ENCODE measurements at places on chromosomes 16 and 17. TPM values are rescaled to one million over a fixed set of nuclear protein-coding genes. Genes with fewer than 3 reads are reported as not detected.

The RHBDL1 gene
- 8.2 TPM for total RNA-seq

The OR1F1 gene
- not detected for total RNA-seq

The SEZ6 gene
- total RNA-seq: 6.7 TPM

GRCh38 chr16:85652431-85653221 lies 36.1 kb downstream of the GINS2 start:
- peak; percentile 80 for DNase-seq
- no peaks in the 10 kb centered on the region for H3K36me3 ChIP-seq

DNA sequence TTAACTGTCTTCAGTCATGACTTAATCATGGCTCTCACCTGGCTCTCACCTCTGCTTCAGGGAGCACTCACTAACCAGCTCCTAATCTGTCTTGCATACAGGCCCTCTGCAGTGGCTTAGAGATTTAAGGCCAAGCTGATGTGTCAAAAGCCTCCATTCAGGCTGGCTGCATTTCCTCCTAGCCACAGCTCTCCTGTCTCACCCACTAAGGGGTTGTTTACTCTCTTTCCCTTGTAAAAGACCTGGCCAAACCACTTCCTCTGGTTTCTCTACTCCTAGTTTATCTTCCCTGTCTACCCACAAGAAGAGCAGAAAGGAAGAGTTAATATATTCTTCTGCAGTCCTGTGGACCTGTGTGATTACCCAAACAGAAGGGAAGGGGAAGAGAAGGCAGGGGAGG lies 9.3 kb upstream of the ASIC2 start:
- H3K36me3 ChIP-seq: no peaks in the 10 kb centered on the region
- no peak overlapping the region for H3K27ac ChIP-seq
- no peaks in the 10 kb centered on the region for H3K4me1 ChIP-seq
- H3K4me3 ChIP-seq: no peak overlapping the region
- peaks cover 3% of the 10 kb centered on the region for H3K27me3 ChIP-seq

DNA sequence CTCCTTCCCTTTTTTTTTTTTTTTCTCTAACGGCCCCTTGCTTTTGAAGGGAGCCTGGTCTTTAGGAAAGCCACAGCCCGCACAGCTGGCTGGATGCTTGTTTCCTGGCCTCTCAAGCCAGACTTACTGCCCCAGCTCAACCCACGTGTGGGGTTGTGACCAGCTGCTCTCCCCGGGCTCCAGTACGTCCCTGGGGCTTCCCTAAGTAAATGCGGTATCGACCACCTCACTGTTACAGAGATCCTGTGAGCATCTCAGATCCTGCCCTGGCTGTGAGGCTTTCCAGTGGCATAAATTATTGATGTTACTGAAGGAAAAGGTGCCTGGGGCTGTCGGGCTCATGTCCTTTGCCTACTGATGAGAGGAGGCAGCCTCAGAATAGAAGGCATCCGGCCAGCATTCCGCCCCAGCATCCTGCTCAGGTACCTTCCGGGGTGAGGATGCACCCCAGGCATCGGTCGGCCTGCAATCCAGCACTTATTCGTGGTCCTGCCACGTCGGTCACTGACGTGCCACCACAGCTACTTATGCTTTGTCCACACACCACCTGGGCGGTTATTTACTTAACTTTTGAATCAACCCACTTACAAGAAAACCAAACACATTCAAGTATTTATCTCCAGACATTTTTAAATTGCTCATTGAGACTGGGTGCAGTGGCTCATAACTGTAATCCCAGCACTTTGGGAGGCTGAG lies 9.6 kb downstream of the GPRC5B start:
- peaks cover 6% of the 10 kb centered on the region for H3K36me3 ChIP-seq
- H3K27ac ChIP-seq: peak overlapping the region; percentile 1
- peaks cover 12% of the 10 kb centered on the region for H3K27me3 ChIP-seq
- H3K4me1 ChIP-seq: peaks cover 32% of the 10 kb centered on the region
- peak overlapping the region; percentile 2 for H3K4me3 ChIP-seq

DNA sequence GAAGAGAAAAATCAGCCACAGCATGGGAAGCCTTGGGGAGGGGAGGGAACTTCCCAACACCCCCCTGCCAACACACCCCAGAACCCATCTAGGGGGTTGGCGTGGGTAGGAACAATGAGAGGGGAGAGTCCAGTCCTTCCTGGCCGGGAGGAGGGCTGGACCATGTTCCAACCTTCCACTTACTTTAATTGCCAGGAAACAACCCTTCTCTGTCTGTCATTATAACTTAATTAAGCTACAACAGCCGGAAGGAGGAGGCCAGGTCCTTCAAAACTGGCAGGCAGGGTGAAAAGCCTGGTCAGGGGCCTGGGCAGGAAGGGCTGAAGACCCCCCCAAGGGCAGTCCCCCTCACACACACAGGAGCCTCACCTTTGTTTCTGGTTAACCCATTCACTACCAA lies 447.0 kb downstream of the SOX9 start:
- no peak overlapping the region for H3K4me3 ChIP-seq
- no peaks in the 10 kb centered on the region for H3K36me3 ChIP-seq
- no peak overlapping the region for H3K27ac ChIP-seq
- H3K4me1 ChIP-seq: peaks cover 11% of the 10 kb centered on the region
- H3K27me3 ChIP-seq: peaks cover 7% of the 10 kb centered on the region

The SHBG gene
- total RNA-seq: not detected

The FOXO3B gene
- 31.4 TPM for total RNA-seq

DNA sequence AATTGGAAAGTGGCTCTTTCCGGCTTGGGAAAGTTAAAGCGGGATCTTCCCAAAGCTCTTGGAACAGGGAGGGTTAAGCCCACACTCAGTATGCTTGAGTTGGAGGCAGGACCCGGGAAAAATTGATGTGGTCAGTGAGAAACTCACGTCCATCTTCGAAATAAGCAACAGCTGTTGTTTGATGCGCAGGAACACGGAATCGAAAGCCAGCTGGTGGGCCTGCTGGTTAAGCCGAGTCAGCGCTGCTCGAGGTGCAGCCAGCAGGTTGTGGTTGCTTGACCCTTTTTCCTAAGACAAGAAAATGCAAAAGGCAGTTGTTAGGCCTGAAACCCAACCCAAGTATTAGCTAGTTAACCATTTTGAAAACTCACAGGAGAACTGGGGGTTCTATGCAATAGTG lies 49.4 kb downstream of the COG7 start:
- H3K4me1 ChIP-seq: peaks cover 48% of the 10 kb centered on the region
- peak overlapping the region; percentile 12 for H3K4me3 ChIP-seq
- H3K27ac ChIP-seq: peak overlapping the region; percentile 13
- no peaks in the 10 kb centered on the region for H3K36me3 ChIP-seq

The TNFRSF13B gene
- not detected for total RNA-seq

The SAMD14 gene
- 95.0 TPM for total RNA-seq

DNA sequence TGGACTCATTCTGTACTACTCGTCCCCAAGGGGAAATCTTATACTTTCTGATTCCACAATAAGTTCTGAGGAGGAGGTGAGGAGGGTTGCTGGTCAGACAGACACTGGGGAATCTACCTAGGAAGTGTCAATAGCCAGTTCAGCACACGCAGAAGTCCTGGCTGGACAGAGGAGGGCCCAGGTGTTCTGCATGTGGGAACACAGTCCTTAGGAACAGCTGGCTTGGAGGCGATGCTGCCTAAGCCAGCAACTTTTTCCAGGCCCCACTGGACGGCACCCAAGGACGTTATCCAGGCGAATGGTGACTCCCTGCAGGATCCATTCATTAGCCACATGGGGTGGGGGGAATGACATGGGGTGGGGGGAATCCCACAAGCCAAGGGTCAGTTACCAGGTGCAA lies 29.9 kb upstream of the WFIKKN2 start:
- H3K4me3 ChIP-seq: no peak overlapping the region
- peaks cover 7% of the 10 kb centered on the region for H3K27me3 ChIP-seq
- H3K4me1 ChIP-seq: peaks cover 4% of the 10 kb centered on the region
- no peak for DNase-seq
- H3K27ac ChIP-seq: no peak overlapping the region
- no peaks in the 10 kb centered on the region for H3K36me3 ChIP-seq

The TSNAXIP1 gene
- 3.4 TPM for total RNA-seq
